ENCODE measurements at places on chromosomes 3 and 15.

- no peak for DNase-seq
Measured at GRCh38 chr3:178397836-178398235, 138.4 kb upstream of the KCNMB2 start.

DNA sequence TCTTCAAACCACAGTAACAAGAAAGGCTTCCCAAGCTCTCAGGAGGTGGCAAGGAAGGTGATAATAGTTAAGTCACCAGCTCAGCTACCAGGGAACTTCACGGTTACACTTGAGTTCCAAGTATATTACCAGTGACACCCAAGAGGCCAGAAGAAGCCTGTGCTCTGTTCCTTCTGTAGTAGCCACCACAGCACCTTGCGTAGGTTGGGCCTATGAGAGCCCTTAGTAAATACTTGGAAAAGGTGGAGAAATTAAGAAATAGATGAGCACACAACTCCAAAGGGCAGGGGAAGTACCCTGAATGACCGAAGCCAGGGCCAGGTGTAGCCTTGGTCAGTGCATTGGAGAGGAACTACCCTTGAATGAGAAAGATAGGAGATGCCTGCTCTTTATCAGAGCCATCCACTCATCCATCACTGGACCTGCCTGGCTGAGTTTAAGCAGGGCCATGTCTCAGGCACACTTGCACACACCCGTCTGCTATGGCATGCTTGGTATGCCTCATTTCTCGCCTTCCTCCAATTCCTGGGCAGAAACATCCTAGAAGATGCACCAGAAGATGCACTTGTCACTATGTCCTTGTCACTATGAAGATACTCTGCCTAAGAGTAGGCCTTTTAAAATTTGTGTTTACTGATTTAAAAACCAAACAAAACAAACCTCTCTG is 32.6 kb upstream of the NDUFB4 start:
- no peak for DNase-seq

GRCh38 chr3:169929830-169930519 is 18.6 kb downstream of the SAMD7 start:
- DNase-seq = no peak

- DNase-seq = no peak
Measured at GRCh38 chr15:98827217-98827616, 178.9 kb downstream of the IGF1R start.

DNA sequence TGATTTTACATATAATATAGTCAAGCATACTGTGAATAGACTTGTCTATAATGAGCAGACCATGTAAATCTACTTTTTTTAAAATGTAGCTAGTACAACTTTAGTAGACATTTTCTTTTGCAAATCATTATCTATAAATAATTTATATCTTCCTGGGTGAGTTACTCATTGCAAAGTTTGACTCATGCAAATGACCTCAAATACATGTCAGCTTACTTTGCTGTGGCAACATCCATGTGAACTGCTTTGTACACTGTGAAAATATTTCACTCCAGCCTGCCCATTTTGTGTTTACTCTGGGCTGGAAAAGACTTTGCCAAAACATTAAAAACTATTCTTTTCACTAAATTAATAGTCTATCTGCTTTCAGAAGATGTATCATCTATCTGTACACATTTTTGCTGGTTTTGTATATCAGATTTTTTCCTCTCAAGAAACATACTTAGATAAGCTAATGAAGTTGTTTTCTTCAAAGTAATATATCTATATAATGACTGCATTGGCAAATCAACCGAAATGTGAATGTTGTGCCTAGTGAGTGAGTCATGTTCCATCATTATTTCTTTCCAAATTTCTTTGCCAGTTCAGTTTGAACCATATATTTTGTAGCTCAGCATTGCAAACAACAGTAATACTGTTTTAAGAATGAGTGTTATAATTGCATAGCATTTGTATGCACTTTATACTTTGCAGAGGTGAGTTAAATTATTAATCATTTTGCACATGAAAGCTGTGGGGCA is 26.5 kb downstream of the IGSF10 start:
- DNase-seq = no peak

- DNase-seq = no peak
Measured at GRCh38 chr3:48467110-48467454, 20.5 kb downstream of the ATRIP start.

- no peak for DNase-seq
Measured at GRCh38 chr3:140403079-140403478, 274.8 kb upstream of the TRIM42 start.

DNA sequence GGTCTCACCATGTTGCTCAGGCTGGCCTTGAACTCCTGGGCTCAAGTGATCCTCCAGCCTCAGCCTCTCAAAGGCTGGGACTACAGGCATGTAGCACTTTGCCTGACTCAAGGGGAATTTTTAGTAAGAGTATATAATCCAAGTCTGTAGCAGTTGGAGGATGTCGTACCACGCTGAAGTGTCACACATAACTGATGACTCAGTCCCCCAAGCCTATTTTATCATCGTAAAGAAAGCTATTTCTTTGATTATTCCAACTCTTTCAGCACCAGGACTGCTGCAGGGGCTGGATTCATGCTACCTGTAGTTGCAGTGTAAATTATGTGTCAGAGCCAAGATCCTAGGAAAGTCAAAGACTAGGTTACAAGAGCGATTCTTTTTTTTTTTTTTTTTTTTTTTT is 1.4 kb upstream of the PRKCI start:
- no peak for DNase-seq

DNA sequence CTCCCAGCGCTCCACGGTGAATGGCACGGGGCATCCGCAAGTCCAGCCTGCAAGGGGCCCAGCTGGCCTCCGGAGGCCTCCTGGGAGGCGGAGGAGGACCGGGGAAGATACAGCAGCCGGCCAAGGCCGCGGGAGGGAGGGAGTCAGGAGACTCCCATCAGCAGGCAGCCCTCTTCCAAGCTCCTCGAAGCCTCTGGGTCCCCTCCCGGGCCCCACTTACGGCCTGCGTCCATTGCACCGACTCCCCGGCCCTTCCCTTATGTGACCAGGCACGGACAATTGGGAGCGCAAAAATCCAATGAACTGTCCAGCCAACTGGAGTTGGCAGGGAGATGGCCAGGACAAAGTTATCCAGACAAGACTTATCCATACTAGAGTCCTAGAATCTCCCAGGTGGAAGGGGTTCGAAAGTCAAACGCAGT is 668 bp downstream of the MFGE8 start:
- DNase-seq = peak; percentile 37

DNA sequence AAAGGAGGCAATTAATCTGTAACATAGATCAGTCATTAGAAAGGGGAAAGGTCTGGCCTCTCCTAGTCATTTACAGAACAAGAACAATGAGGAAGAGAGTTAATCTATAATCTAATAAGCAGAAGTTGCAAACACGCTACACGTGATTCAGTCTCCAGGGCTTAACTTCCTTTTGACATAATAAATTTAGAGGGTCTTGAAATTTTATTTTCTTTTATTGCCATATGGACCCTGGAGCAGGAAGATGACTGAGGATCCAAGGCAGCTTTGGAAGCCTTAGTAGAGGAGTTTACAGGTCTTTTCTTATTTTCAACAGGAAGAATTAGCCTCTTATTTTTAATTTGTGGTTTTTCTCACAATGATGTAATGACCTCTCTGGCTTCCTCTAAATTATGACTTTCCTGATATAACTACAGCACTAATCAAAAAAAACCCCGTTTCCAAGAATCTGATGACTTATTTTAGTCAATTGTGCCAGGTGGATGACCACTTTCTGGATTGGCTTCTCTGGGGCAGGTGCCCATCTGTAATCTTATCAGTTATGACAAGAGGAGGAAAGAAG is 32.2 kb downstream of the ADGRG7 start:
- no peak for DNase-seq

GRCh38 chr3:54065140-54065539 is 57.2 kb upstream of the CACNA2D3 start:
- no peak for DNase-seq

DNA sequence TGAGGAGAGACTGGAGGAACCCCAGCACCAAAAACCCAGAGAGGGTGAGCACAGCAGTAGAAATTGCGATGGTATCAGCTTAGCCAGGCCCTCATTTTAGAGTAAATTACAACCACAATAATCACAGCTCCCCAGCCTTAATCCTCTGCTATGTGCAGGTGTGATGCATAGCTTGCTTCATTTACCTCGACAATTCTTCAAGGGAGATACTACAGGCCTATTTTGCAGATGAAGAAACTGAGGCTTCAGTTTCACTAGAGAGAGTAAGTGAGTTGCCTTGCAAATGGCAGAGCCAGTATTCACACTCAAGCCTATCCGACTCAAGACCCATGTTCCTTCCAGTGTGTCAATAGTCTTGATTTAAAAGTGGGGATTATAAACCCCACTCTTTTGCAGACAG is 33.4 kb downstream of the LSM3 start:
- no peak for DNase-seq

DNA sequence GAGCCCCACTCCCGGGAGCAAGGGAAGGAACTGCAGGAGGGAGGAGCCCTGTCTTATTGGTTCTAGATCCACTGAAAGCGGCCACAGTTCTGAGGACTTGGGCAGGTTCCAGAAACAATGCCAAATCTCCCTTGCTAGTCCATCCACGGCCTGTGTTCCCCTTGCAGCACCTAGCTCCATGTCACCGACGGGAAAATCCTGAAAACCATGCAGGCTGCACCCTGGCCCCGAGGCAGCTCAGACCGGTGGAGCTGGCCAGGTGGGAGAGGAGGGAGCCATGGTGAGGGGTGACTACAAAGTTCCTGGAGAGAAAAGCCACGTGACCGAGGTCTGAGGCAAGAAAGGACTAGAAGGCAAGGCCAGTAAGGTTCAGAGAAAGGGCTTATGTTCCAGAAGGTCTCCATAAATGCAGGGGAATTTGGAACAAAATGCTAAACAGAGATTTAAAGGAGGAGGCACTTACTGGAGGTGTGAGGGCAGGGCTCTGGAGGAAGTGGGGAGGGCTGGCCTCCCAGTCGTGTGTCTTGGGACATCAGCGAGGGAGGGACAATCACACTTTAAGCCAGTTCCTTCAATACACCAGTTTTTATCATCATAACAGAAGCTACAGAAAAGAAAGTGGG is 5.4 kb downstream of the MGLL start:
- no peak for DNase-seq

- DNase-seq = no peak
Measured at GRCh38 chr3:195555110-195555509, 12.0 kb upstream of the PPP1R2 start.

GRCh38 chr3:34073111-34073510 is 274.7 kb downstream of the PDCD6IP start:
- no peak for DNase-seq

GRCh38 chr3:146100825-146101444 is 60.0 kb downstream of the PLOD2 start:
- no peak for DNase-seq

- DNase-seq = no peak
Measured at GRCh38 chr3:135911110-135911509, 54.4 kb upstream of the PPP2R3A start.

GRCh38 chr3:30954426-30954825 is 60.0 kb upstream of the GADL1 start:
- DNase-seq = no peak

DNA sequence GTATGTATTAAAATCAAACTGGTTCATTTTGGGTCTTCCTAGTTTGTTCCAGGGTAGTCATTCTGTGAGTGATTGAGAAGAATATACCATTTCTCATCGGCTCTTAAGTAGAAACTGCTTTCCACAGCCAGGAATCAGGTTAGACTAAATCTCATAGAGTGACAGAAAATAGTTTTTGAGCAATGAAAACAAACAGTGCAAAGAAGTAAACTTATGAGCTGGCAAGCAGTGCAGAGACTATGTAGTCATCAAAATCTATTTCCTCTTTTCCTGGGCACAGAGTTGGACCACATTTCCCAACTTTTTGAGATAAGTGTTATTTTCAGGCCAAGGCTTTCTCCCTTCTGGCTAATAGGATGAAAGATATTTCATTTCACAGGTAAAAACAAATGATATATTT is 66.5 kb downstream of the UBE3A start:
- DNase-seq = no peak

GRCh38 chr3:115113367-115113766 is 33.7 kb downstream of the ZBTB20 start:
- DNase-seq = no peak

- no peak for DNase-seq
Measured at GRCh38 chr3:108334701-108335100, 38.4 kb downstream of the HHLA2 start.

DNA sequence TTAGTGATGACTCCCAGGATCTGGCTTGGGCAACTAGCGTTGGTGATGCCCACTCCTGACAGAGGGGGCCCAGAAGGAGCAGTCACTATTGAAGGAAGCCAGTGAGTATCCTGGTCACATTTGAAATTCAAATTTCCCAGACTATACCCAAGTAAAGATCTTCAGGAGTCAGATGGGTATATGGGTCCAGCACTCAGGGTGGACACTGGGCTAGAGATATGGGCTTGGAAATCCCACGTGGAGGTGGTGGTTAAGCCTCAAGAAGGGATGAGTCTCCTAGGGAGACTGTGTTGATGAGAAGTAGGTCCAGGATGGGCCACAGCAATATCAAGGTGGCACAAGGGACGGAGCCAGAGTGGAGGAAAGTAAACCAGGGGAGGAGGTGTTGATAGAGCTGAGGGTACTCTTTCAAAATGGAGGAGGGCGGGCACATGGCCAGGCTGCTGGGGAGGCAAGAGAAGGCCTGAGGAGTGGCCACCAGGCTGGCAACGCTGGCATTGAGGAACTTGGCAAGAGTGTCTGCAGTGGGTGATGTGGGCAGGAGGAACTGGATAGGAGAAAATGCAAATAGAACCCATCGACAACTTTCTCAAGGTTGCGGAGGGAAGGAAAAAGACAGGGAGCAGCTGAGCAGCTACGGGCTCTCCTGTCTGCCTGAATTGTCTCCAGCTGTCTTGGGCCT is 3.7 kb upstream of the SLCO2A1 start:
- no peak for DNase-seq

GRCh38 chr3:46867550-46867898 is 4.3 kb upstream of the MYL3 start:
- no peak for DNase-seq

GRCh38 chr3:185164428-185165217 is 11.8 kb upstream of the C3orf70 start:
- DNase-seq = no peak

- no peak for DNase-seq
Measured at GRCh38 chr3:103924544-103924943, 1442.2 kb upstream of the ALCAM start.

GRCh38 chr3:13879102-13879945 is 547 bp downstream of the WNT7A start:
- peak; percentile 50 for DNase-seq

GRCh38 chr15:71732636-71733035 is 77.7 kb upstream of the NR2E3 start:
- no peak for DNase-seq

- DNase-seq = no peak
Measured at GRCh38 chr3:190486533-190486864, 27.4 kb upstream of the IL1RAP start.

GRCh38 chr15:60152386-60152785 is 148.3 kb downstream of the FOXB1 start:
- no peak for DNase-seq

DNA sequence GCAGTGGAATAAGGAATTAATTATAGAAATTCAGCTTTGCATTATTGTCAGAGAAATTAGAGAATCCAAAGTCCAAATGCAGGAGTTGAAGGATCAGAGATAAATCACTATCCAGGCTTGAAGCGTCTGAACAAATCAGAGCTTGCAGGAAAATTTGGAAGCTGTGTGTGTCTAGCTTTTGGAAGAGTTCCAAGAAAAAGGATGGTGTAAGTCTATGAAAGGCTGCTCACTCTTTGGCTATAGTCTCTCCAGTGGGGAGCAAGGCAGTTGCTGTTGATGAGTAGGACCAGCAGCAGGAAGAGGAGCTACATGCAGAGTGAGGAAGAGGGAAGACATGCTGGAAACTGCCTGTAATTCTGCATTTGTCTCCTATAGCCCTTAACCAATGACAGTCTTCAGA is 464.3 kb upstream of the GRM7 start:
- no peak for DNase-seq

- no peak for DNase-seq
Measured at GRCh38 chr3:27528791-27529190, 44.6 kb upstream of the SLC4A7 start.

All from nephron progenitor cell (in vitro differentiated cells).